NCI-H2029 treated with DMSO at 0.1 percent for 48 hours (cell line): ENCODE measurements at places on chromosomes 7 and 10.

DNA sequence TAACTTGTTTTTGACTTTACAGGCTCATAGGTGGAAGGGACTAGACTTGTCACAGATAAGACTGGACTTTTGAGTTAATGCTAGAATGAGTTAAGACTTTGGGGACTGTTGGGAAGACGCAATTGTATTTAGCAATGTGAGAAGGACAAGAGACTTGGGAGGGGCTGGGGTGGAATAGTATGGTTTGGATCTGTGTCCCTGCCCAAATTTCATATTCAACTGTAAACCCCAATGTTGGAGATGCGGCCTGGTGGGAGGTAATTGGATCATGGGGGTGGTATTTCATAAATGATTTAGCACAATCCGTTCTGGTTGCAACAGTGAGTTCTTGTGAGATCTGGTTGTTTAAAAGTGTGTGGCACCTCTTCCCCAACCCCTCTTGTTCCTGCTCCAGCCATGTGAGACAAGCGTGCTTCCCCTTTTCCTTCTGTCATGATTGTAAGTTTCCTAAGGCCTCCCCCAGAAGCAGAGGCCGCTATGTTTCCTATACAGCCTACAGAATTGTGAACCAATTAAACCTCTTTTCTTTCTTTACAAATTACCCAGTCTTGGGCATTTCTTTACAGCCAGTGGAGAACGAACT is 22.6 kb downstream of the RNF216 start:
- DNase-seq, result no peak

GRCh38 chr10:84511106-84511505 is 182.7 kb downstream of the CCSER2 start:
- DNase-seq, result no peak

DNA sequence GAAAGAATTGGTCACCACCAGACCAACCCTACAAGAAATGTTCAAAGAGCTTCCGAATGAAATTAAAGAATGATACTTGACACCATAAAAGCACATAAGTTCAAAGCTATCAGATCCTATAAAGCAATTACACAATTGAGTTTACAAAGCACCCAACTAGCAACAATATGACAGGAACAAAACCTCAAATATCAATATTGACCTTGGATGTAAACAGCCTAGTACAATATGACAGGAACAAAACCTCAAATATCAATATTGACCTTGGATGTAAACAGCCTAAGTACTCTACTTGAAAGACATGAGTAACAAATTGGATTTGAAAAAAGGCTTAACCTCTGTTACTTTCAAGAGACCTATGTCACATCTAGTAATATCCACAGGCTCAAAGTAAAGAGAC is 1201.4 kb downstream of the XPNPEP1 start:
- DNase-seq, result no peak

DNA sequence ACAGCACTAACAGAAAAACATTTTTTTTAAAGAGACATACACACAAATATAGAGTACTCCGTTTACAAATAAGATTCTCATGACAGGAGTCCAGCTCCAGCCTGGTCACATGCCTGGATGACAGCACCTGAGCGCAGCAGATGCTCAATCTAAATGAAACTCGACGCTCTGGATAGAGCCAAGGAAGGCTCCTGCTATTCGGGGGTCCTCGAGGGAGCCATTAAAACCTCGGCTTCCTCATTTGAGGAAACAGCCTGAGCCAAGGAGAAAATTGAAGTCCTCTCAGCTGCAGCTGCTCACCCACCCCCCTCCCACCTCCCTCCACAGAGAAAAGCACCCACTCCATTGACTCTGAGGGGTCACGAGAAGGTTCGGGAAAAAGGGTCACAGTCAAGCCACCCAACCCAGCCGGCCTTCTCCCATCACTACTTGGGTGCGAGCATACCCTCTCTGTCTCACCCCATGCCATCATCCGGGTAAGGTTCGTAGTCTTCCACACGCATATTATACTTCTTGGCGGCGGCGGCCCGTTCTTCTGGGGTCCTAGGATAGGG is 673 bp downstream of the NDUFB8 start:
- DNase-seq, result no peak

GRCh38 chr7:135428879-135429278 is 81.0 kb downstream of the CNOT4 start:
- no peak for DNase-seq
